ENCODE measurements at places on chromosomes 12 and 14. TPM values are rescaled to one million over a fixed set of nuclear protein-coding genes. Genes with fewer than 3 reads are reported as not detected.

The TSPAN11 gene
- total RNA-seq, result 4.1 TPM

The OR11H12 gene
- total RNA-seq, result not detected

- no peaks in the 10 kb centered on the region for H3K27me3 ChIP-seq
- no peak overlapping the region for H3K4me3 ChIP-seq
- no peak overlapping the region for H3K27ac ChIP-seq
- no peaks in the 10 kb centered on the region for H3K36me3 ChIP-seq
- no peak for DNase-seq
These were observed 5.7 kb upstream of the SUSD6 start for GRCh38 chr14:69605738-69606137.

The CCDC196 gene
- total RNA-seq, result not detected

- no peaks in the 10 kb centered on the region for H3K27me3 ChIP-seq
- no peak for DNase-seq
- no peaks in the 10 kb centered on the region for H3K4me1 ChIP-seq
These were observed 23.9 kb downstream of the NEMF start for GRCh38 chr14:49828640-49829039.

GRCh38 chr12:67026487-67027246 is 242.5 kb upstream of the CAND1 start:
- H3K4me1 ChIP-seq, result no peaks in the 10 kb centered on the region
- no peaks in the 10 kb centered on the region for H3K36me3 ChIP-seq
- H3K27me3 ChIP-seq, result no peaks in the 10 kb centered on the region

- H3K36me3 ChIP-seq, result no peaks in the 10 kb centered on the region
- no peaks in the 10 kb centered on the region for H3K4me1 ChIP-seq
- DNase-seq, result no peak
- H3K4me3 ChIP-seq, result no peak overlapping the region
These were observed 496.5 kb downstream of the VRK1 start for GRCh38 chr14:97293659-97294058.

DNA sequence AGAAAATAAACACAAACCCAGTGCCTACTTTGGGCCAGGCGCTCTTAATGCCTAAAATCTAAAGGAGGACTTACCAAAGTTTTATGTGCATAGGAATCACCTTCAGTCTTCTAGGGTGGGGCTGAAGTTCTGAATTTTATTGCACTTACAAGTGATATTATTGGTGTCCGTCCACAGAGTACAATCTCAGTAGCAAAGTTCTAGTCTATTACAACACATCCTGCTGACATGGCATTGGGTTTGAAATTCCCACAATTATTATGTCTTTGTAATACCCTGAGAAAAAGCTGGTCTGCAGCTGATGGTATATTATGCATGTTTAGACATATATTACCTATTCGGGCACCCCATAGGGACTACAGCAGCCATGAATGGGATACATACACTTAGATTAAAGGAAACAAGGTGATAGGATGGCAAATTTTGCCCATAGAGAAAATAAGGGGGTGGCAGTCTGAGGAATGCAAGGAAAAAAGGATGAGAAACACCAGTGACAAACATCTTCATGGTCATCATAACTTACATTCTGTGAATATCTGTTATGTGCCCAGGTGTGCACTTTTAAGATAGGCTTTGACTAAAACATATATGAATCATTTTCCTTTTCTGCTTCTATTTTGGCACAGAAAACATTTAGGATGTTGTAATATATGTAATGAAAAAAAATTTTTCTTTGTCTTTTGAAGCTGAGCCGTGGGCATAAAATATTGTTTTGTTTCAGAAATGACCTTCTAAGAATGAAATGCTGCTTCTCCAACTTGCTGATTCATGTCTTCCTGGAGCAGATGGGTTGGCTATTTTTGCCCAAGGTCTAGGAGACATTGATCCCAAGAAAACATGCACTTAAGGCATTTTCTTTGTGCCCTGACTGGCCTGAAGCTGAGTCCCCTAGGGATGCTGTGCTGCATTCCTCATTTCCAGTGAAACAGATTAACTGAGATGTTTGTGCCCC is 27.2 kb upstream of the ALG10 start:
- H3K27ac ChIP-seq, result no peak overlapping the region
- DNase-seq, result no peak
- H3K27me3 ChIP-seq, result no peaks in the 10 kb centered on the region
- no peaks in the 10 kb centered on the region for H3K4me1 ChIP-seq
- no peak overlapping the region for H3K4me3 ChIP-seq
- H3K36me3 ChIP-seq, result no peaks in the 10 kb centered on the region

The DPPA3 gene
- total RNA-seq, result not detected

DNA sequence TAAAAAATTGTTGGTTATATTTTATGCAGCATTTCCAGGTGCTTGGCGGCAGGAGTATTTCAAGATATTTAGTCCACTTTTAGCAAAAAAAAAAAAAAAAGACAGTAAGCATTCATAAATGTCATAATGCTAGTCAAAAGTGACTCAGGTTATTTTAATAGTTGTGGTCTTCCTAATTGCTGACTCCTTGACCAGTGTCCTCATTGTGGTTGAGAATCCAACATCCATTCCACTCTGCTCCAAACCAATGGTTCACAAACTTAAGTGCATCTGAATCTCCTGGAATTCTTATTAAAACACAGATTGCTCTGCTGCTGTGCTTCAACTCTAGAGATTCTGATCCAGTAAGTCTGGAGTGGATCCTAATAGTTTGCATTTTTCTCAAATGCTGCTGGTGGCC is 71.4 kb downstream of the AKAP6 start:
- no peaks in the 10 kb centered on the region for H3K36me3 ChIP-seq
- peaks cover 3% of the 10 kb centered on the region for H3K4me1 ChIP-seq
- no peak for DNase-seq
- no peak overlapping the region for H3K27ac ChIP-seq

The PLCZ1 gene
- not detected for total RNA-seq

DNA sequence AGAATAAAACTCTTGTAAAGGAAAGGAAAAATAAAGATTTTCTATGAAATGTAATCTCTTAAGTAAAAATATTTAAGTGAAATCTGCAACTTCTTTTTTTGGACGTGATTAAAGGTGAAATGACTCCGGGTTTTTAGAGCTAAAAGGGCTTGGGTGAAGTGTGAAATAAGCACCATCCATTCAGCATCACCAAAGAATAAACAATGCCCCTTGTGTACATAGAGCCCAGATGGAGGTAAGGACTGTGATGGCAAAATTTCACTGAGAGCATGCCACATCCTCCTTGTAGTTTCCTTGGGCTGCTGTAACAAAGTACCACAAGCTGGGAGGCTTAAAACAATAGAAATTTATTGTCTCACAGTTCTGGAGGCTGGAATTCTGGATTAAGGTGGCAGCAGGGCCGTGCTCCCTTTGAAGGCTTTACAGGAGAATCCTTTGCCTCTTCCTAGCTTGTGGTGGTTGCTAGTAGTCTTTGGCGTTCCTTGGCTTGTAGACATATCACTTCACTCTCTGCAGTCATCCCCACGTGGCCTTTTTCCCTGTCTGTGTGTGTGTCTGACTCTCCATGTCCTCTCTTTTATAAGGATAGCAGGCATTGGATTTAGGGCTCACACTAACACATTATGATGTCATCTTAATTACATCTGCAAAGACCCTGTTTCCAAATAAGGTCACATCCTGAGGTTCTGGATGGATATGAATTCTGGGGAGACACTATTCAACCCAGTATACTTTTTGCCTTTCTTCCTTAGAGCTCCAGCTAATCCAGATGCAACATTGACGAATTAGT is 24.2 kb downstream of the ZNF664 start:
- no peak overlapping the region for H3K4me3 ChIP-seq
- no peaks in the 10 kb centered on the region for H3K27me3 ChIP-seq

GRCh38 chr14:92603309-92604242 is 90.0 kb downstream of the RIN3 start:
- no peaks in the 10 kb centered on the region for H3K36me3 ChIP-seq
- no peak overlapping the region for H3K4me3 ChIP-seq
- no peak for DNase-seq
- H3K27me3 ChIP-seq, result no peaks in the 10 kb centered on the region

DNA sequence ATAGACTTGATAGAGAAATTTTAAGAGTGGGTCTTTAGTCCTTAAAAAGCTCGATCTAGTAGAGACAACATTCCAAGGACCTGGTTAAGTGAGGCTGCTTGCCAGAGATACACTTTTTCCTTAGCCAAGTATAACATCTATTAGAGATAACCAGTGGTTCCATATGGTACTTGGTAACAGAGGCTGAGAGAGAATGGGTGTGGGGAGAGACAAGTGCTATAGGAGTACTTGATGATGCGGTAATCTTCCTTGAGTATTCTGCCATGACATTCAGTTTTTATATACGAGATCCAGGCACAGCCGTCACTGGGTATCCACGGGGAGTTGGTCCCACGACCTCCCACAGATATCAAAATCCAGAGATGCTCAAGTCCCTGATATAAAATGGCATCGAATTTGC is 77.4 kb upstream of the REP15 start:
- DNase-seq, result no peak
- no peak overlapping the region for H3K27ac ChIP-seq
- no peaks in the 10 kb centered on the region for H3K27me3 ChIP-seq

The AKAP6 gene
- 112 TPM for total RNA-seq

DNA sequence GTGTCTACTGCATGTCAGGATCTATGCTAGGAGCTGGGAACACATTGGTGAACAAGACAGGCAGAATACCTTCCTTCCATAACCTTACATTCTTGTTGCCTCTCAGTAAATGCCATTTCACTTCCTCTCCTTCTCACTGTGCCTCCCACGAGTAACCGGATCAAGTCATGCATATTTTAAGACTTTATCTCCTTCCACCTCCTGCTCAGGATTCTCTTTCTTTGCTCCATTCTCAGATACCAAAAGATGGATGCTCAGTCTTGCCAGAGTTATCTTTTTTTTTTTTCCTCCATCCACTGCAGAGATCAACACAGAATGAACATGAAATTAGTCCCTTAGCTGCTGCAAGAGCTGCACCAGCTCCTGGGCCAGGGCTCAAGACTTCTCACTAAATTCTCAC is 20.0 kb upstream of the APPL2 start:
- no peak overlapping the region for H3K27ac ChIP-seq
- no peak overlapping the region for H3K4me3 ChIP-seq
- H3K27me3 ChIP-seq, result no peaks in the 10 kb centered on the region
- H3K4me1 ChIP-seq, result no peaks in the 10 kb centered on the region
- DNase-seq, result no peak

DNA sequence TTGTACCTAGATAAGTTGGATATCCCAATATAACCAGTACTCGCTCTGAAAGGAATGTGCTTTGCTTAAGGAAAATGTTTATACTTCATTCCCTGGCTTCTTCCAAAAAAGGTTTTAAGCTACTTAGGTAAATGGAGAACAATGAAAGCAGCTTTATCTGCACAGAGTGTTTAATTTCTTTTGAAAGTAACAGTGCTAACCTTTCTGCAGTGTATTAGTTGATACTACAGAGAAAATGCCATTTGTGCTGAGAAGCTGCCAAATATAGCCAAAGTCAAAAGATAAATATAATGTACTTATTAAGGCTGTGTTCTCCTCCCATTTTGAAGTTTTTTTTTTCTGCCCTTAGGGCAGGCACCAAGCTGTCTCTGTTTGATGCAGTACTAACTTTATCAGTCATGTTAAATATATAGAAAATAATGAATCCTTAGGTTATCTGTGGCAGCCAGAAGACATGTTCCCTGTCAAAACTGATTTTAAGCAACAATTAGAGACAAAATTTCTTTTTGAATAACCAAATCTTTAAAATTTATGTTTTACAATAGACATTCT is 145.4 kb upstream of the KITLG start:
- H3K27me3 ChIP-seq, result no peaks in the 10 kb centered on the region
- H3K4me3 ChIP-seq, result no peak overlapping the region
- H3K36me3 ChIP-seq, result no peaks in the 10 kb centered on the region
- DNase-seq, result no peak
- no peak overlapping the region for H3K27ac ChIP-seq

GRCh38 chr14:105491366-105491973 is 424 bp downstream of the TEDC1 start:
- DNase-seq, result peak; percentile 75
- peaks cover 50% of the 10 kb centered on the region for H3K4me1 ChIP-seq
- no peaks in the 10 kb centered on the region for H3K27me3 ChIP-seq
- peak overlapping the region; percentile 59 for H3K4me3 ChIP-seq
- H3K36me3 ChIP-seq, result no peaks in the 10 kb centered on the region

DNA sequence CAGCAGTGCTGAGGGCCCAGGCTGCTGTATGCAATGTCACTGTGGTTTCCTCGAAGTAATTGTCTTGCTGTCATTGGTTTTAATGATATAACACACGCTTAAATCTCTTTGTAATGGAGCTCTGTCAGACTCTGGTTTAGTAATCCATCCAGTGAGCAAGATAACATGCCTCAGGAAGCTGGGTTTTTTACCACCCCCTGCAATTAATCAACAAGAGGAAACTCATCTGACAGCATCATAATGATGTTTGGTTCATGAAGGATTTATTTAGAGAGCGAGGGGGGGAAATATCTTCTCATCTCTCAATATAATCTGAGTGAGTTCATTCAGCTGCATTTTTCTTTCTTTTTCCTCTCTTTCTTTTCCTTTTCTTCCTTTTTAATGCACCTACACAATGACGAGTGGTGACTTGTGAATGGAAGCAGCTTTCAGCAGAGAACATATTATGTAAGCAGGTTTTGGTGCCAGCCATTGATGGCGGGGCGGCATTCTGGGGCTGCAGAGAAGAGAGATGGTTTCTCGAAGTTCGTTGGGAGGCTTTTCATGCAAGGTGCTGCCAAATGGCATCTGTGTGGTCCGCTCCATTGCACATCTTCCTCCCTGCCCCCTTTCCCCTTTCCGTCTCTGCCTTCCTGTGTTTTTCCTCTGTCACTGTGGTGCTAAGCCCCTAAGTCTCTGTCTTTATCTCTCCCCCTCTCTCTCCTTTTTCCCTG is 6.7 kb downstream of the RPH3A start:
- H3K27ac ChIP-seq, result no peak overlapping the region
- H3K36me3 ChIP-seq, result no peaks in the 10 kb centered on the region
- H3K4me1 ChIP-seq, result no peaks in the 10 kb centered on the region
- DNase-seq, result no peak

The SYNDIG1L gene
- total RNA-seq, result 0.12 TPM
